Stimulated activated CD4-positive, alpha-beta T cell treated with anti-CD3 and anti-CD28 coated beads, Interleukin-2, amount 100 ng/mL, for 4 hours (primary cell): ENCODE measurements at places on chromosomes 2 and 18.

GRCh38 chr2:12704378-12704777, 12.4 kb upstream of the TRIB2 start:
- no peak for DNase-seq

DNA sequence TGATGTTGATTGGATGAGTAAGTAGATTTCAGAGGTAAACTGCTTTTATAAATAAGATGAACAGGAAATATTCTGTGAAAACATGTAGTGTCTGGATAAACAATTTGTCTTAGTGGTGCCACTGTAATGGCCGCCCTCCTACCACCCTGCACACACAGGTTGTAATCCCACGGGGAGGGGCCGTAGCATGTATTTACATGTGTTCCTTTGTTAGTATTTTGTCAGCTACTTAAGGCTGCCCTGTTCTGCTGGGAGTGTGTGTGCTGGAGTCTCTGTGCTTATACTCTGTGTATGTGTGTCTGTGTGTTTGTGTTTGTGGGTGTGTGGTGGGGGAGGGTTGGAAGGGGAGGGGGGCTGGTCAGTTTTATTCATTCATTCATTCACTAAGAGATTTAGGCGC, 5.1 kb downstream of the TSHZ1 start:
- no peak for DNase-seq

GRCh38 chr2:42339191-42339912, 21.7 kb downstream of the COX7A2L start:
- DNase-seq = no peak

DNA sequence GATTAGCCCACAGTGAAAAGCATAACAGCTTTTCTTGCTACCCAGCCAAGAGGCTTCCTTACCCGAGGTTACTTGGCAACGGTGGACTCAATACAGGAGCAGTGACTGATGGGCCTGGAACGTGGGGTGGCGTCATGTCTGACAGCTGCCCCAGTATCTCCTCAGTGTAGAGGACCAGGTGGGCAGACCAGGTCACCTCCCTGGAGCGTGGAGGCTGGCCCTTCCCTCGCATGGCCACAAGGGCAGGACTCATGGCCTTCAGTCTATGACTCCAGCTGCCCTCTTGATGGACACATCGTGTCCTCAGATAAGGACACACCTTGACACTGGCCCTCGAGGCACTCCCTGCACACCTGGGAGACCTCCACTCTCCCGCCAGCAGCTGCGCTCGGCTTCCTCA, 6.4 kb downstream of the ASPRV1 start:
- DNase-seq = no peak

DNA sequence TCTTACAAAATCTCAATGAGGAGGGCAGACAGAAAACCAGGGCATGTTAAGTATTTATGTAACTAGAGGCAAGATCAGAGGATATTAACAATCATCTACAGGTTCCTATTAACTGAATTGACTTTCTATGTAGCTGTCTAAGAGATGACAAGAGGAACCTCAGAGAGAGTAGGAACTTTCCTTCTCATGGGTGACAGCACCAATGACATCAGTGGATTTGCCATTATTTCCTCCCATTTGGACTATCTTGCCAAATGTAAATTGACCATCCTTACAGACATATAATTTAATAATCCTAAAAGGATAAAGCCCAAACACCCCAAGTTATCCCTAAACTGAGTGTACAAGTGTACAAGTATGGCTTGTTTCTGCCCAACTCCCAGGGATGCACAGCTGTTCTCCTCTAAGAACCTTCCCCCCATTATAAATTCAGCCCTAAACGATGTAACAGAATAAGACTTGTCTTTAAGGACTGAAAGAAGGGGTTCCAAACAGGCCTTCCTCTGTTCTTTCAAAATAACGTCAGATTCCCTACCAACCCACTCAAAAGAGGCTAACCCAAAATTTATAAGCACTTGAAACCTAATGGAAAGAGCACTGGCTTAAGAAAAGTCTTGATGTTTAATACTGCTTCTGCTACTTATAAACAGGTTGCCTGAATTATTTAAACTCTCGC, 73.4 kb upstream of the CHAC2 start:
- DNase-seq = no peak

GRCh38 chr2:205570648-205571047, 111.7 kb upstream of the NRP2 start:
- DNase-seq = no peak

GRCh38 chr2:230498506-230499107, 82.6 kb downstream of the SP100 start:
- no peak for DNase-seq

- no peak for DNase-seq
Observed at GRCh38 chr18:50947899-50948298, 19.9 kb upstream of the ELAC1 start.

- no peak for DNase-seq
Observed at GRCh38 chr18:31553800-31554199, 37.9 kb upstream of the TTR start.

DNA sequence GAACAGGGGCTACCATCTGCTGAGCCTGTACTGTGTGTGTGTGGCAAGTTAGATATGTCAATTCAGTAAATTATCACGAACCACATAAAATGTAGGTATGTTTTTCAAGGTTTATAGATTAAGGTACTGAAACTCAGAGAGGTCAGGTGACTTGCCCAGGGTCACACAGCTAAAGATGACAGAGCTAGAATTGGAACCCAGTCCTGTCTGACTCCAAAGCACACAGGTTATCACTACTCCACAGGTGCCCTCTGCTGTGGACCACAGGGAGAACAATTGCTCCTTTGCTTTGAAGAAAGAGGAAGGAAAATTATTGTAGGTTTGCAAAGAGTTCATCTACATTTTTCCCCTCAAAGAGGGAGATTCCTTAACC, 229.7 kb upstream of the AGAP1 start:
- DNase-seq = no peak

DNA sequence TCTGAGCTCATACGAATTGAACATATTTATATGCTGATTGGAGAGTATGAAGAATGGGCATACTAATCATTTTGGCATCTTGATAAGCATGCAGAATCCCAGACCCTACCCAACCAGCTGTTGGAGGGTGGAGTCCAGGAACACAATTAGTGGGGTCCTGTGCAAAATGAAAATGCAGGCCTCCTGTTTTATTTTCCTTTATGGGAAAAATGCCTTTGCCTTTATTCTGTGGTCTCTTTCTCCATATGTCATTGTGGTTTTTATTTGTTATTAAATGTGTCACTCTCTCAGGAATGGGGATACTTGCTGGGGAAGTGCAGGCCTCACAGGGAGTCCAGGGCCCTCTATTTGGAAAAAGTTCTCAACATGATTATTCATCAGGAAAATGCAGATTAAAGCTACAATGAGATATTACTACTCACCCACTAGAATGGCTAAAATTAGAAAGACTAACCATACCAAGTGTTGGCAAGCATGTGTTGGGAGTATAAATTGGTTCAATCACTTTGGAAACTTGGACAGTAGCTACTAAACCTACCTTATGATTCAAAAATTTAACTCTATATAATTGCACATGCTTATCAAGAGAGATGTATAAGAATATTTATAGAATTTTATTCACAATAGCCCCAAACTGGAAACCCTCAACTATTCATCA, 223.1 kb upstream of the FBXO11 start:
- no peak for DNase-seq

GRCh38 chr18:55256929-55257289, 297.6 kb upstream of the CCDC68 start:
- no peak for DNase-seq

GRCh38 chr18:47829831-47830230, 100.6 kb downstream of the SMAD2 start:
- no peak for DNase-seq
